Naive thymus-derived CD8-positive, alpha-beta T cell (primary cell): ENCODE measurements at places on chromosomes 4 and X.
A peak's percentile ranks its signal among the peaks of the same experiment; 100 is the strongest.

GRCh38 chrX:54411732-54412131, 28.5 kb upstream of the TSR2 start:
- no peak for DNase-seq

DNA sequence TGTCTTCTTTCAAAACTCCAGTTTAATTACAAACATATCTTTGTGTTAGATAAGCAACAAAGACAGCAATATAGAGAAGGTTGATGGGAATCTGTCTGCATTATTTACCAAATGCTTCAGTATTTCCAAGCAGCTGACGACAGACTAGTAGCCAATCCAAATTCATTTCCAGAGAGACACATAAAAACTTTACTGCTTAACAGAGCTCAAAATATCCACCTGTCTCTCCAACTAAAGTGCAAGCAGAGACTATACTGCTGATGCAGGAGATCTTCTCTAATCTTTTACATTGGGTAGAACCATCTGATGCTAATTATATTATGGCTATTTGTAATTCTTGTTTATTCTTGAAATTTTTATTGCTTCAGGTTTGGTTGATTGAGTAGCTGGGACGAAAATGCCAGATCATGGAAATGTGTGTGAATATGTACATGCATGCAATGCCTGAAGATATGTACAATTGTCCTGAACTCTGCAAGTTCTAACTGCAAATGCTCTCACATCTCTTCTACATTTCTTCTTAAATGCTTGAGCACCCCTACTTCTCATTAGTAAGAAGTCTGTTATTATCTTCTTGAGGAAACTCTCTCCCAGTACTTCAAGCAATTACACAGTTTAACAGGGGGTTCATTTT, 200.0 kb downstream of the PDHA2 start:
- DNase-seq: no peak

GRCh38 chr4:185093603-185094002, 49.5 kb upstream of the SLC25A4 start:
- no peak for DNase-seq

DNA sequence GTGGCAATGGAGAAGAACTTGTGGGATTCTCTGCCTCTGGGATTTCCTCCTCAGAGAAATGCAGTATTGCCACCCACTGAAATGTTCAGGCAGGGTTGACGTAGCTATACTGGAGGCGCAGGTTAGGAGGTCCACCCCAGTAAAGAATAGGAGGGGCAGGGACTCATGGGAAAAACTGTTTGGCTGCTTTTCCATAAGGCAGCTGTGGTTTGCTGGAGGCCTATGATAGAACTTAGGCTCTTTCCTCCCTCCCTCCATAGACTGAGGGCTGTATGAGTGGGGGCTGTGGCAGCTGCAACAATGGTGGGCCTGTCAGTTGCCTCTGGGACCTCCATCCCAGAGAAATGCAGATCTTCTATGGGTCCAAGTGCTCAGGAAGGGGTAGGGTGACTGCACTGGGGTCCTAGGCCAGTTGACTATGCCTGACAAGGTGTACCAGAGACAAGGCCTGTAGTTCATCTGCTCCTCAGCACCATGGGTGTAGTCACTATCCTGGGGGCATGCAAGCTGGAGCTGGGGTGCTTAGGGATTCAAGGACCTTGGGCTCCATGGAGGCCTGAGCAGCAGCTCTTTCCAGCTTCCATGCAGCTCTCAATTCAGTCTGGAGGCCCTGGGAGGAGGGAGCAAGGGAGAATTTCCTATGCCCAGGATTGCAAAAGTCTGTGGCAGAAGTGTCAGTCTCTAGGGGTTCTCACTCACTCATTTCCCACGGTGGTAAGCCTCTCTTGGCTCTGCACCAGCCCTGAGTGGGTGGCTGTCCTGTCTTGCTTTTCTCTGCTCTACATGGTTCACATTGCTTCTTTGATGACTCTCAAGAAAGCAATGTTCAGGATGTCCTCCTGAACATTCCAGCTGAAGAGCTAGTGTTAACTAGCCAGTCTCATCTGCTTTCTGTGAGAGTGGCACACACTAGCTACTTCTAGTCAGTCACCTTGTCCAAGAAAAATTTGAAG, 353.0 kb downstream of the IDS start:
- DNase-seq: no peak

- DNase-seq: no peak
Observed at GRCh38 chrX:29746326-29746725, 469.0 kb upstream of the MAGEB2 start.

DNA sequence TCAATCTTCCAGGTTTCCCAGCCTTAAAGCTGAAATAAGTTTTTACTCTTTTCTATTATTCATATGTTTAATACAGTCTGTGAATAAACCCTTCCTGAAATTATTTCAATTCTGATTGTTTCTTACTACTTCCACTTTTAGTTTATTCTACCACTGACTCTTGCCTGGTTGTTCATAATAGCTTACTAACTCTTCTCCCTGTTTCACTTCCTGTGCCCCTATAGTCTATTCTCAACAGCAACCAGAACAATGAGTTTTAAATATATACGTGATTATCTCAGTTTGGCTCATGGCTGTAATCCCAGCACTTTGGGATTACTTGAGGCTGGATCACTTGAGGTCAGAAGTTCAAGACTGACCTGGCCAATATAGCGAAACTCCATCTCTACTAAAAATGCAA, 408.0 kb upstream of the SPOCK3 start:
- DNase-seq: no peak

- DNase-seq: no peak
Observed at GRCh38 chr4:6551660-6552059, 23.3 kb upstream of the MAN2B2 start.

GRCh38 chrX:109774136-109774535, 41.1 kb upstream of the ACSL4 start:
- no peak for DNase-seq

DNA sequence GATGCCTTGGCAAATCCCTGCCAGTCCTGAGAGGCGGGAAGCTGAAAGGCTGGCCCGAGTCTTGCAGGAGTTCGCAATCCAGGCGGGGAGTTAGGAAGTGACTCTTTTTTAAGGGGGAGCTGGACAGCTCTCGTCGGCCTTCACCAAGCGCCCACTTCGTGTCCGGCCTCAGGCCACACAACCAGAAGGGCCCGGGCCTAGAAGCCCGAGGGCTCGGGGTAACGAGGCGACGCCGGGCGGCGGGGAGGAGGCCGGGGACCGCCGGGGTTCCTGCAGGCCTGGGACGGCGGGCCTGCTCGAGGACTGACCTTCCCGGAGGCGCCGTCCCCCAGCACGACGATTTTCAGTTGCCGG, 395 bp downstream of the RAB28 start:
- peak; percentile 17 for DNase-seq

GRCh38 chr4:20787940-20788665, 87.8 kb downstream of the PACRGL start:
- DNase-seq: no peak

DNA sequence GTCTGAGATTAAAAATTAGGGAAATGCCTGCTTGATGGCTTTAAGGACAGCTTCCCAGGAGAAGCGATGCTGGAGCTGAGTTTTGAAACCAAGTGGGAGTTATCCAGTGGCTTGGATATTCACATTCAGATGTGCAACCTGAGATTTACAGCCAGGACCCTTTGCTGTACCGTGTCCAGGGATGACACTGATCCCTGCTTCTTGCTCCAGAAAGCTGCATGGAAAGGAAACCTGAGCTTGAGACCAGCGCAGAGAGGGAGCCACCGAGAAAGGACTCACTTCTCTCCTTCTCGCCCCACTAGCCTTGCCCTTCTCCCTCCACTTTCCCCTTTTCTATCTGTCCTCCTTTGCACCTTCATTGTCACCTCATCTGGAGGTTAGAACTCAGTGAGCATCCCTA, 254.5 kb upstream of the PPARGC1A start:
- no peak for DNase-seq

DNA sequence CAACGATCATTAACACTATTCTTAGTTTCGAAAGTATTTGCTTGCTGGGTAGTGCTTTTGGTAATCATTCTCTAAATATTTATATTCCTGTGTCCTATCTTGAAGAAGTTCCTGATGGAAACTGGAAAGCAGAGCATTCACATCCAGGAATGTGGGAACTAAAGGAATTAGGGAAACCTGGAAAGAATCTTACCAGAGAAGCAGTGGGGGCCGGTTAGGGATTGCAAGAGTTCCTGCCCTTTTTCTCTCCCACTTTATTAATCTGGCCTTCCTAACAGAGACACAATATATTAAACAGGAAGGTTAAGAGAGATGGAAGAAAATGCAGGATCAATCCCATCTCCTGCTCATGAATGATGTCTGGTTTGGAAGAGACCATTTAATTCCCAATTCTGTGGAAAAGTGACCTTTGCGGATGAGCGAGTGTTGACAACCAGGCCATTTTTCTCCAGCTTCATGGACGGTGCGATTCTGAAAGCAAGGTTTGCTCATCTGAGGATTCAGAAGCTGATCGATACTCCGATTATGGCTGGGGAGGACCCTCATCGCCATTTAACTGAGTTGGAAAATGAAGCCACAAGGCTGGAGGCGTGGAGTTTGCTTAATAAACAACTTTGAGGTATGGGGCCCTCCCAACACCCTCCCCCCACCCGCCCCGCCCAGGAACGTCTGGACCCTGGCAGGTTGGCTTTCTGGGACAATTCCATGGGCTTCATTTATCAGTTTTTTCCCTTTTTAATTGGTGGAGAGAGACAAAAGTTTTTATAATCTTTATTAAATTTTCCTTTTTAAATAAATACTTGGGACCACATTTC, 52.3 kb downstream of the C4orf51 start:
- no peak for DNase-seq

DNA sequence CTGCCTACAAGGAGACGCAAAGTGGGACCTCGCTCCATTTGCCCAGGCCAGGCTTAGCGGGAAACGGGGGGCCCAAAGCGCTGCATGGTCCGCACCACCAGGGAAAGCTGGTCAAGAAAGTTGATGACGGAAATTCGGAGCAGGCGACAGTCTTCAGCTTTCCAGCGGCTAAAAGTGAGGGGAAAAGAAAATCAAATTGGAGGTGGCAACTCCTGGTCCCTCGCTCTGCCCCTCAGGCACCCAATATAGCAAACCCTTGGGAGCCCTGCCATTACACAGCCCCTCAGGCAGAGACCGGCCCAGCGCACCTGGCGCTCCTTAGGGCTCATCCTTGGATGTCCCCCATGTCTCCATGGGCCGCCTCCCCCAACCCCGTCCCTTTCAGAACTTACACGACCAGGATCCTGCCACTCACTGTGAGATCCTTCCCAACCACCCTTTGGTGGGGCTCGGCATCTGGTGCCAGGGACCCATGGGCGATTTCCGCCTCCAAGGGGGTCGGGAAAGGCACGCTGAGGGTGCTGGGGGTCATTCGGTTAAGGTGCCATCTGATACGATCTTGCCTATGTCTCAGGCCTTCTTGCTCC, 1.1 kb downstream of the LAGE3 start:
- no peak for DNase-seq
